ENCODE measurements at places on chromosomes 4 and X. TPM values are rescaled to one million over a fixed set of nuclear protein-coding genes. Genes with fewer than 3 reads are reported as not detected.

The CD38 gene
- total RNA-seq = under 0.01 TPM

The POU3F4 gene
- total RNA-seq = under 0.01 TPM

The SMAD1 gene
- total RNA-seq = 8.9 TPM

The AMOT gene
- total RNA-seq = 2.4 TPM

The ARMCX1 gene
- 75.3 TPM for total RNA-seq

The BTK gene
- not detected for total RNA-seq

The ARMCX4 gene
- total RNA-seq = 3.7 TPM

The MRPL1 gene
- total RNA-seq = 23.8 TPM

The GLRB gene
- total RNA-seq = 6.2 TPM

The STAP1 gene
- total RNA-seq = not detected

The CT45A5 gene
- not detected for total RNA-seq

The BTC gene
- 0.92 TPM for total RNA-seq
